Stimulated activated CD4-positive, alpha-beta T cell treated with anti-CD3 and anti-CD28 coated beads, Interleukin-1b, Interleukin-23, amount 100 ng/mL, for 48 hours (primary cell): ENCODE measurements at places on chromosomes 5 and 9.
A peak's percentile ranks its signal among the peaks of the same experiment; 100 is the strongest.

DNA sequence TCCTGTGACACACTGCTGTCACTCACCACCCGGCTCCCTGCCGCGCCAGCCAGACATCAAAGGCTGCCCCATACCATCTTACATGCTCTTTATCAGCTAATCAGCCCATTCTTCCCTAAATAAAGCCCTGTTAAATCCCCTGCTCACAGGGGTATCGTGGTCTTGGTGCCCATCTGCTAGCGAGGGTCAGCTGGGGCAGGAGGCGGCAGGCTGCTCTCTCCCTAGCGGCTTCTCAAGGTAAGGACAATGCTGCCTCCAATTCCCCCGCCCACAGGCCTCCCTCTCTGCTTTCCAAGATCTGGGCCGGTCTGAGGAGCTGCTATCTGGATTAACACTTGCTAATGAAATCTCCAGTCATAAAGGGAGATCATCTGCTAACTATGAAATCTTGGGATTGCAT, 26.8 kb downstream of the BARHL1 start:
- no peak for DNase-seq

- DNase-seq, result no peak
These were observed 187.1 kb upstream of the WWC1 start for GRCh38 chr5:168104350-168104749.

GRCh38 chr5:123582550-123583285, 70.7 kb downstream of the CSNK1G3 start:
- DNase-seq, result no peak

DNA sequence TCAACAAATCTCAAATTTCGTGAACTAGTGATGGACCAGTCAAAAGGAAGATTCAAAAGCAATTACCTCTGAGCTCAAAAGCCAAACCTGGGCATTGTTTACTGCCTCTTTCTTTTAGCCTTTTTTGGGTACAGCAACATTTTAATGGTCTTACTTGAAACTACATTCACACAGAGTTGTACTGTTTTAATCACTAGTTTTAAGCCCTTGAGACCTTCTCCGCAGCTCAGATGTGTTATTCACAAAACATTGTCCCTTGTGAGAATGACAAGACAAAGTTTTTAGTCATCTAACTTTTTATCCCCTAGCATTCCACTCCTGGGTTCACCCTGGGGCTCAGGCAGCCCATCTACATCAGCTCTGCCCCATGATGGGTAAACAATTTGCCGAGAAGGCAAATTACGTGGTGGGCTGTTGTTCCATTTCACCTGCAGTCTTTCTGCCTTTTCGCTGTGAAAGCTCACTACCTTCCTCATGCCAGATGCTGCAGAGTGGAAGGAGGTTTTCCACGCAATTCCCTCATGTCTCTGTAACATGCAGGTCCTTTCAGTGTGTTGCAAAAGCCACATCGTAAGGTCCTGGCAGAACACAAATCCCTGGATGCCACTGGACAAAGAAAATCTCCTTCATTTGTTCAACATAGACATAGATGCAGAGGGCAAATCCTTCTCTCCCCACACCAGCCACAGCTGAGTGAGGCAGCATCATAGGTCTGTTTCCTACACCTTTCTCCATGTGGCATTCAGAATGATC, 175.7 kb downstream of the EBF1 start:
- DNase-seq, result no peak

DNA sequence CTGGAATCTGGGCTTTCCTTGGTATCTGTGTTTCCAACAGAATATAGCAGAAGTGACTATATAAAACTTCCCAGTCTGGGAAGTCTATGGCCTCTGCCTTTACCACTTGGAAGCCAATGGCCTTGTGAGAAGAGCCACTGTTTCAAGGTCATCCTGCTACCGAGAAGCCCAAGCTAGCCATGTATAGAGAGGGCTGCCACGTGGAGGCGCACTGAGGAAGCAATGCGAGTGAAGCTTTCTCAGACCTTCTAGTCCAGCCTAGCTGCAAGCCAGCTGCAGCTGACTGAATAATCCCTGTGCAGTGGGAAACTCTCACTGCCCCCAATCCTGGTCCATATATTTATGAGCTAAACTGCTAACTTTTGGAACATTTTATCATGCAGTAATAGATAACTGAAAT, 661.8 kb upstream of the RIOK2 start:
- no peak for DNase-seq

GRCh38 chr5:156589104-156589945, 260.8 kb upstream of the PPP1R2B start:
- no peak for DNase-seq

DNA sequence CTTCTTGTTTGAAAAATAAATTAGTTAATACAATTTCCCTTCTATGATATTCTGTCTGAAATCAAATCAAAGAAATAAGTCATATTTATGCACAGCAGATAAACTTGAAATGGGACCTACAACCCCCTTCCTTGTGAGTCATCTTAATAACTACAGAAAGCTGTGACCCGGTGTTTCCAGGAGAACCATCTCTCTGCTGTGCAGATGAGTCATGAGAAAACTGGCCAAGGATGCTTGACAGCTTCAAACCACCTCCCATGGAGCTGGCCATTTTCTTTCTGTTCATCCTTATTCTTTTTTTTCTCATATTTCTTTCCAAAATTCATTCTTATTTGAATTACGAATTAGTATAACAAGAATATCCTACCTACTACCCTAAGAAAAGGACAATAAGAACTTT, 43.4 kb upstream of the NR4A3 start:
- DNase-seq, result peak; percentile 24

DNA sequence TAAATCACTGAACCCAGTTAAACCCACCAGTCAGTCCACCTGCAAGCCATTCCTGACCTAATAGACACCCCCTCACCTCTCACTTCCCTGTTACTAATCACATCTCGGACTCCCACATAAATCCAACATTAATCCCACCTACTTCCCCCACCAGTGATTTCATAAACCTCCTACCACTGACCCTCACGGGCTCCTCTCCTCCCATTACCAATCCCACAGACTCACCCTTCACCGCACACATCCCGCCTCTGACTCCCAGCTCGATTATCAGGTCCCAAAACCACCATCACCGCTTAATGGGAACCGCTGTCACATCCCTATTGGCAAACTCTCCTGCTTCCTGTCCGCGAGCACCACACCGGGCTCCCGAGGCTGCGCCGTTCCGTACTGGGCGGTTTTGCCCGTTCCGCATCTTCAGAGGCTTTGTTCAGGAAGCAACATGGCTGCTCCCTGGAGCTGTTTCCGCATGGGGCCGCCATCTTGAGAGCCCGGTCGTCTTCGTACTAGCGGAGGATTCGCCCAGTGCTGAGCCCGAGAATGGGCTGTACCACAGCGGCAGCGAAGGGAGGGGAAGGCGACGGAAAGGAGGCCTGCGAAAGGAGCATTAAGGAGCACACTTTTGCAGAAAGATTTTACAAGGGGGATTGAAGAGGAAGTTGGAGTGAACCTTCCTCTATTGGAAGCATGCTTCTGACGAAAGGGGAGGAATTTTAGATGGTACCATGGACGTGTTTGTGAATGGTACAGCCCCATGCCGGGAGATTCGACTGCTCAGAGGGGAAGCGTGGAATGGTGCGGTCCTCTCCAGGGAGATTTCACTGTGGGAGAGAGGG, at the start of gene ZNF300:
ZNF300 (minus strand) TSS at position 502 of the 833 bp plus-strand sequence. CDS start 1,825 bp downstream, outside the sequence.
- DNase-seq, result peak; percentile 59

- DNase-seq, result no peak
These were observed 47.4 kb downstream of the SLC28A3 start for GRCh38 chr9:84293001-84293798.

DNA sequence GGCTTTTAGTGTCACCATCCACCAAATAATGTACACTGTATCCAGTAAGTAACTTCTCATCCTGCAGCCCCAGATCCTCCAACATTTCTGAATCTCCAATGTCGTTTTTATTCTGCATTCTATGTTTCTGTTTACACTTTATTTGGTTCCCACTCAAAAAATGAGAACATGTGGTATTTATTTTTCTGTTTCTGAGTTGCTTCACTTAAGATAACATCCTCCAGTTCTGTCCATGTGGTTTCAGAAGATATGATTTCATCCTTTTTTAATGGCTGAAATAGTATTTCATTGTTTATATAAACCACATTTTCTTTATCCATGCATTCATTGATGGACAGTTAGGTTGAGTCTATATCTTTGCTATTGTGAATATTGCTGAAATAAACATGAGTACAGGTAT, 677.3 kb upstream of the FTMT start:
- DNase-seq, result no peak

GRCh38 chr5:65742565-65743231, 20.7 kb downstream of the NLN start:
- peak; percentile 28 for DNase-seq

GRCh38 chr5:411728-412127, 31.2 kb upstream of the EXOC3 start:
- DNase-seq, result peak; percentile 51
